Mesothelial cell of epicardium (in vitro differentiated cells): ENCODE measurements at places on chromosomes 11 and 22. TPM values are rescaled to one million over a fixed set of nuclear protein-coding genes. Genes with fewer than 3 reads are reported as not detected.

- no peaks in the 10 kb centered on the region for H3K27me3 ChIP-seq
- H3K27ac ChIP-seq = peak overlapping the region; percentile 98
- no peak for DNase-seq
- H3K36me3 ChIP-seq = peaks cover 17% of the 10 kb centered on the region
Measured at GRCh38 chr11:119361056-119361787, 14.7 kb upstream of the MFRP start.

GRCh38 chr11:118202599-118203422 lies 22.0 kb downstream of the JAML start:
- H3K4me1 ChIP-seq = peaks cover 9% of the 10 kb centered on the region
- DNase-seq = no peak
- no peak overlapping the region for H3K4me3 ChIP-seq
- H3K27me3 ChIP-seq = peaks cover 27% of the 10 kb centered on the region
- H3K27ac ChIP-seq = no peak overlapping the region
- no peaks in the 10 kb centered on the region for H3K36me3 ChIP-seq

DNA sequence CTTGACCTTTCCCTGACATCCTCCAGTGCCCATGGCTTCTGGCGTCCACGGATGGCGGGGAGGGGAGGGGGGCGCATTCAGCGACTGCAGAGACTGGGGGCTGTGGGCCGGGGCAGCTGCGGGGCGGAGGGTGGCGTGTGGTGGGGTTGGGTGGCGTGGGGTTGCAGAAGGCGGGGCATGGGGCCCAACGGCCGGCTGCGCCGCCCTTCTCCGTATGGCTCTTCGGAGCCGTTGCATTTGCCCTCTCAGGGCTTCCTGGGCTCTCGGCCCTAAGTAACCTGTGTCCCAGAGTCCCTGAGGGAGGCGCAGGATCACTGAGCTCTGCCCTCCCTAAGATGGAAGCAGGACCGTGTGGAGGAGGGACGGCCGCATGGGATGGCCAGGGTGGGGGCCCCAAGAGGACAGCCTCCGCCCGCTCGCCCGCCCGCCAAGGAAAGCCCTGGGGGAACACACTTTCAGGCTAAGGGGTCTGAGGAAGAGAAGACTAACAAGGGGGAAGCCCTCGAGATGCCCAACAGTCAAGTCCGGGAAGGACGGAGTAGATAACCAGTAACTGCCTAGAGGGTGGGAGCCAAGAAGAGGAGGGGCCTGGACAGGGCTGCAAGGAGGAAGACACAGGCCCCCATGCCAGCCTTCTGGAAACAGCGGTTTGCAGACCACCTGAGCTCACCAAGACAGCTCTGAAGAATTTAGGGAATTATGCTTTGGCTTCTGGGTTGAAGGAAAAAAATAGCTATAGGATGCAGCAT lies 9.2 kb upstream of the AIFM3 start:
- no peak overlapping the region for H3K27ac ChIP-seq
- DNase-seq = no peak
- H3K4me1 ChIP-seq = peaks cover 7% of the 10 kb centered on the region
- peaks cover 2% of the 10 kb centered on the region for H3K36me3 ChIP-seq

DNA sequence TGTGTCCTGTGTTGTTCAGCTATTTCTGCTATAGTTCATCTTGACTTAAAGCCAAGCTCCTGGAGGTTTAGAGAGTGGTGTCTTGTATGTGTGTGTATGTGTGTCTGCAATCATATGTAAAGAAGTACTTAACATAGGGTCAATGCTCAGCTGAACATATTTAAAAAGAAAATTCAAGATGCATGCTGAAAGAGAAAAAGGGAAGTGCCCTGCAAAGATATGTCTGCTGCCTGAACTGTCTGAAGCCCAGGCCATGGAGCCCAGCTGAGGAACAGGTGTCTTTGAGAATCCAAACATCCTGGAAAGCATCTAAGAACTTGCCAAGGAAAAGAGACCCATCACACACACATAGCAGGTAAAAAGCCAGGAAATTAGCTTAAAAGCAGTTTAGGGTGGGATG lies 6.6 kb downstream of the TCN1 start:
- no peak overlapping the region for H3K4me3 ChIP-seq
- DNase-seq = no peak
- no peaks in the 10 kb centered on the region for H3K36me3 ChIP-seq

GRCh38 chr22:38038890-38039812 lies 18.1 kb upstream of the PICK1 start:
- DNase-seq = no peak
- H3K27ac ChIP-seq = no peak overlapping the region
- H3K4me1 ChIP-seq = peaks cover 8% of the 10 kb centered on the region
- no peaks in the 10 kb centered on the region for H3K36me3 ChIP-seq
- no peaks in the 10 kb centered on the region for H3K27me3 ChIP-seq
- H3K4me3 ChIP-seq = no peak overlapping the region

DNA sequence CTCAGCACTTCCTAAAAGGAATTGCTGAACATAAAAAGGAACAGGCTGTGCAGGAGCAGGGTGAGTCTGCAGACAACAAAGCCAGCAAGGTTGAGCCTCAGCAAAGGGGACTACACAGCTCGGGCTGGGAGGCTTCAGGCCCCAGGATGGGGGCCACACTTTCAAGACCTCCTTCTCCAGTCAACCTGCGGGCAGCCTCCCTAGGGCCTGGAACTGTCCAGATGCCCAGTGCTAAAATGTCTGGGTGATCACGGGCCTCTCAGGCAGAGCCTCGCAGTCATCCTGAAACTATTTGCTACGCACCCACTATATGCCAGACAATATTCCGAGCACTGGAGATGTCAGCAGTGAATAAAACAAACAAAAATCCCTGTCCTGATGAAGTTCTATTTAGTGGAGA lies 3.9 kb upstream of the NEFH start:
- H3K4me1 ChIP-seq = peaks cover 16% of the 10 kb centered on the region
- no peak overlapping the region for H3K27ac ChIP-seq
- no peak overlapping the region for H3K4me3 ChIP-seq
- peaks cover 90% of the 10 kb centered on the region for H3K27me3 ChIP-seq
- no peaks in the 10 kb centered on the region for H3K36me3 ChIP-seq

SCUBE1 gene
- 16.2 to 19.4 TPM (median 19.3 TPM) in 3 replicates for total RNA-seq
